ENCODE measurements at places on chromosomes 1 and 21.
A peak's percentile ranks its signal among the peaks of the same experiment; 100 is the strongest.

- peak; percentile 91 for DNase-seq
These were observed 1.8 kb downstream of the RERE start for GRCh38 chr1:8815582-8816151.

- DNase-seq = no peak
These were observed 254.7 kb downstream of the NFIA start for GRCh38 chr1:61337037-61337436.

DNA sequence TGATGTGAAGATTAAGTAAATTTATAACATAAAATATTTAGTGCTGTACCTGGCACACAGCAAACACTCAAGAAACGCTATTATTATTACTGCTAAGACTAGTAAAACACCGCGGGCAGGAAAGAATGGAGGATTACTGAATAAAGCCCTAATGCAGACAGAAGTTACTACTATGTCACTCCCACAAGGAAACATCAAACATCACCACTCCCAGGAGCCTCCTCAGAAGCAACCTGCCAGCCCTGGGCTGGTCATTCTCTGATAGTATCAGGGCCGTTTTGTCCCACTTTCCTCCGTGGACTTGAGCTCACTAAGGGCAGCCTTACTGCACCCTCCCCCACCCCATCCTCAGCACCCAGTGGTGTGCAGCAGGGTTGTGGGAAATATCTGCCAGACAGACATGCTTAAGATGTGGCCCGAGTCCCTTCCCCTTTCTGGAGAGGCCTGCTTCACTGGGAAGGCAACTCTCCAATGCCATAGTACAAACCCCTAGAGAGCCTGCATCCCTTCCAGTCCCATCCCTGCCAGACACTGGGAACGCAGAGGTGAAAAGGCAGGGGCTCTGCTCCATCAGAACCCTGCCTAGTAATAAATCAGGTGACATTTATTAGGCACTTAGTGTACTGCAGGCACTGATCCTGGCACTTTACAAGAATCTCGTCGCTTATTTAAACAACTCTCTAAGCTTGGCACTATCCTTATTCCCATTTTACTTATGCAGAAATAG is 41.7 kb upstream of the ECE1 start:
- DNase-seq = no peak

- DNase-seq = no peak
These were observed 1.0 kb upstream of the IER5 start for GRCh38 chr1:181087400-181087901.

DNA sequence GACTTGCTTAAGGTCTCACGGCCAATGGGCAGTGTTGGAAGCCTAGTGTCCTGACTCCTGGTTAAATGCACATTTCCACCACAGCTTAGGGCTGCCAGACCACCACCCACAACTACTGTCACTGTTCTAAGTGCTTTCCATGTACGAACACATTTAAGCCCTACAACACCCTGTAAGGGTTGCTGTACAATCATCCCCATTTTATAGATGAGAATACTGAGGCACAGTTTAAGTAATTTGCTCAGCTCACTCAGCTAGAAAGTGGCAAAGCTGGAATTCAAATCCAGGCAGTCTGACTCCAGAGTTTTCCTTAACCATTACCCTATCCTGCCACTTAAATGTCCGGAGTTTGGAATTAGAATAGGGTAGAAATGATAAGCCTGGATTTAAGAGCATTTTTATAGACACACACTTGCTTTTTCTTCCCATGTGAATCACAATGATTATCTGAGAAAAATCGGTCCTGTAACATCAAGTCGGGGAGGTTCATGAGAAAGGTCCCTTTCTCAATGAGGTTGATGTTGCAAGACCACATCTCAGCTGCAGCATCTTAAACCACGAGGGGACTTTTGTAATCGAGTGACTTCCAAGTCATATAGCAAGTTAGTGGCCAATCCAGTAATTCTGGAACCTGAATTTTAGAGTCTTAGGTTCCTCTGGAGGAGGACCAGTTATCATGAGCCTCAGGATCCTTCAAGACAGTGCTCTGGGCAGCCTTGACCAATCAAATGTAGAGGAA is 8.6 kb downstream of the E2F2 start:
- DNase-seq = no peak

DNA sequence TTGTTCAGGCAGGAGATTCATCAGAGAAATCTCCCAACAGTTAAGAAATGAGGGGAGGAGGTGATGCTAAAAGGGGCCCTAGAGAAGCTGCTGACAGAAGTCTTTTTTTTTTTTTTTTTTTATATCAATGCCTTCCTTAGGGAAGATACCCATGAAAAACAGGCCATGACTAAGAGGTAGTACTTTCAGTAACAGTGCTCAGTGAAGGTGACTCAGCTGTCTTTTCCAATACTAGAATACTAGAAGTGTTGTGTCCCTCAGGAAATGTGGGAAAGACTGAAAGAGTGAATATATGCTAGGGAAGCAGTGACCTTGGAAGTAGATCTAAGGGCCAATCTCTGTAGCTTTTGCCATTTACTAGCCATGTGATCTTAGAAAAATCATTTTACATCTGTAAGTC is 52.4 kb upstream of the SLFNL1 start:
- no peak for DNase-seq
